Hippocampal formation (tissue), 2 donors: ENCODE measurements at places on chromosomes 6 and 20.
A peak's percentile ranks its signal among the peaks of the same experiment; 100 is the strongest.

- DNase-seq, result no peak
Measured at GRCh38 chr6:25202504-25202903, 76.7 kb upstream of the CARMIL1 start.

- no peak for DNase-seq
Measured at GRCh38 chr20:11520596-11520995, 397.1 kb upstream of the BTBD3 start.

DNA sequence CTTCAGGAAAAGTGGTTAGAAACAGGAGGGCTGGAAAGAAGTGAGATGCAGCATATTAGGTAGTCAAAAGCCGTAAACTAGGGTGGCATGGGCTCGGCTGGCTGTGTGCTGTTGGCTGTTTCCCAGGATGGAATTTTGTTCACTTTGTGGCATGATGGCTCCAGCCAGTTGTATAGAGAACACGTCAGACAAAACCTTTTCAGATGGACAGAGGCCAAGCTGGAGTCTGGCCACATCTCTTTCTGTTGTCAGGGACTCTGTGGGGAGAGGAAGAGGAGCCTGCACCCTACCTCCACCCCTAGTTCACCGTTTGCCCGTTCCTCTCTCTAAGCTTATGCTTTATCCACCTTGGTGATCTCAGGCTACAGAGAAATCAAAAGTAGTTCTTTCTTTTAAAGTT, 22.0 kb downstream of the C6orf89 start:
- peak; percentile 23 for DNase-seq

- DNase-seq, result no peak
Measured at GRCh38 chr6:151317995-151318365, 73.4 kb downstream of the ZBTB2 start.

- no peak for DNase-seq
Measured at GRCh38 chr6:153123801-153124200, 7.3 kb downstream of the RGS17 start.

GRCh38 chr20:25247518-25247955, 348 bp upstream of the PYGB start:
- no peak for DNase-seq

GRCh38 chr6:142551274-142551811, 249.5 kb downstream of the ADGRG6 start:
- DNase-seq, result no peak

DNA sequence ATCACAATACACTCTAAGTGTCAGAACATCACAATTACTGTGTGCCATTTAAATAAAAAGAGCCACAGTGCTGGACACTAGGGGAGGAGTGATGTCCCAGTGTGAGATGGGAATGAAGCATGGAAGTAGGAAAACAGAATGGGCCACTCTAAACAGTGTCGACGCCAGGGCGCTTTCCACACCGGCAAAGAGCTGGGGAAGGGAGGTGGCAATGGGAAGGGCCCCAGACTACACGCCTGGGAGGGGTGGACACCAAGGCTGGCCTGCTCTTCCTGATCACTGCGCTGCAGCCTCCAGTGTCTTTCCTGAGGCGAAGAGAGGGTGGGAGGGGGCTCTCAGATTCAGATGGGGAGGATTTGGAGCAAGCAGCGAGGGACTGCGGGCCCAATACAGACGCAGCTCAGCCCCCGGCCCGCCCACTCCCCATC, 75.9 kb downstream of the ERMARD start:
- DNase-seq, result no peak

DNA sequence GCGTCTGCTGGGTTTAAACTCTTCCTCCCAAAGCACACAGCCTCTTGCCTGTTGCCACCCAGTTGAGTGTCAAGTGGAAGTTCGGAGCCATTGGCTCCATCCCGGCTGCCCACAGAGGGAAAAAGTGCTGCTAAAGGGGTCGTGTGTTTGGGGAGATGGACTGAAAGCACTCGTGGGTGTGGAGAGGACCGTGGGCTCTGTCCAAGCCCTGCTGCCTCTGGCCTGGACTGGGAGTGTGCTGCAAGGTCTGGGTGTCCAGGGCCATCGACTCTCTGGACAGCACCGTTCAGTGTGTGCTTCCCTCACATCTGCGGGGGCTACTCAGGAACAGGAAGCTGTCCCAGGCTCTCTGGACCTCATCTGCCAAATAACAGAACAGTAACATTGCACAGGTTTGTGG, 269.3 kb downstream of the DLL1 start:
- no peak for DNase-seq

DNA sequence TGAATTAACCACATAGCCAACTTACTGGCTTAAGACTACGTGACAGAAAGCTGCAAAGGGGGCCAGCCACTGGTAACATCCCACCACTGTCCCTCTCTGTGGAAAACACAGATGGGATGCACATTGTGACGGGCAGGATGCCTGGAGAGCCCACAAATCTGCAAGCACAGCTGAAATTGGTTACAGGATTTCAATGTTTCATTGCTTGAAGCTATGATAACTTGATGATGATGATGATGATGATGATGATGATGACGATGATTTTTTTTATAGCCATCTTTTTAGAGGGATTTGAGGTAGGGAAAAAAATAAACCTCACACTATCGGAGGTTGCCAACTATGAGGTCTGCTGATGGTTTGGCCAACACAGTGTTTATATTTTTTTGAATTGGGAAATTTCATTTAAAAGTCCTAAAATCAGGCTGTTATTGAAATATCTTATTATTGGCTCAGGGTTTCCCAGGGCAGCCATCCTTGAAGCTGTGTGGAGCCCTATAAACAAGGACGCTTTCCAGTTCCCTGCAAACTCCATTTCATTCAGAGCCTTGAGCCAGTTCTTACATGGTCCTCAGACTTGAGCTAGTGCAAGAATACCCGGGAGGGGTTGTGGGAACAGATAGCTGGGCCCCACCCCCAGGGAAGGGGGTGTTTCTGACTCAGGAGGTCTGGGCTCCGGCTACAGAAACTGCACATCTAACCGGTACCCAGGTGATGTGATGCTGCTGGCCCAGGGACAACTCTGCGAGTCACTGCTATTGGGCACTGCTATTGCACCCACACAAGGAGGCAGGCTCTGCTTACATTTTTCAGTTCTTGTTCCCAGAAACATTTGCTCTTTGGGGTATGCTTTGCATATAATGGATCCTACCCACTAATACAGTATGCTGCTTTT, 27.1 kb downstream of the BCAS1 start:
- no peak for DNase-seq

DNA sequence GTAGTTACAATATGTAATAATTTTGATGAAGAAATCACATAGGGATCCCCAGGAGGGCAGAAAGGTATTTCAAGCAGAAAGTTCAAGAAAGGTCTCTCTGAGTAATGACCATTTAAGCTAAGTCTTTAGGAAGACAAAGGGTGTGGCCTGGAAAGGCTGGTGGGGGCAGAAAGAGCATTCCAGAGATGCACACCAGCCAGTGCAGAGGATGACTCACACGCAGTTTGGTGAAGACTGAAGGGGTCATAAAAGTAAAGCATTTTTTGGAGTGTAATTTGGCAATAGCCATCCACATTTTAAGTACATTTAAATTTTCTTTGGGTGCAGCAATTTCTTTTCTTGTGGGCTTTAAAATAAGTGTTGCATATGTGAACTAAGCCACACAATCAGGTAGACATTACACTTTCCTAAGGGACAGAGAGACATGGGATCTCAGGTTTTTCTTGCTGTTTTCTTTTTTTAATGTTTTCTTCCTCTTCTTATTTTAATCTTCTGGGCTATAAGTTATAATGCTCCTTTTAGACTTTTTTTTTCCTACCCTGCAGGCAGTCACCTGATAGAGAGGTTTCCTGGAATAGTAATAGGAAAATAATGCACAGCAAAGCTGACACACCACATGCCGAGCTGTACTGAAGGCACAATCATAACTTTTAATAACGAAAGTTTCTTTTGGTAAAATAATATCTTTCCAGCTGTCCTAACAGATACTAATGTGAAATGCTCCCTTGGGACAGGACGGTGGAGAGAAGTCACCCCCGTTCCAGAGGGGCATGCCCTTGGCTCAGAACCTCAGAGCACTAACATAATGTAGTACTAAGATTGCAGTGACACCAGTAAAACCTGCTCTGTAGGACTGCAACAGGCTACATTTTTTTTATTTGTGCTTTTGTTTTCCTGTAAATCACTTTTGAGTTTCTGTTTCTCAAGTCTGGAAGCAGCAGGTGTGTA, 49.6 kb upstream of the PTPRK start:
- no peak for DNase-seq

DNA sequence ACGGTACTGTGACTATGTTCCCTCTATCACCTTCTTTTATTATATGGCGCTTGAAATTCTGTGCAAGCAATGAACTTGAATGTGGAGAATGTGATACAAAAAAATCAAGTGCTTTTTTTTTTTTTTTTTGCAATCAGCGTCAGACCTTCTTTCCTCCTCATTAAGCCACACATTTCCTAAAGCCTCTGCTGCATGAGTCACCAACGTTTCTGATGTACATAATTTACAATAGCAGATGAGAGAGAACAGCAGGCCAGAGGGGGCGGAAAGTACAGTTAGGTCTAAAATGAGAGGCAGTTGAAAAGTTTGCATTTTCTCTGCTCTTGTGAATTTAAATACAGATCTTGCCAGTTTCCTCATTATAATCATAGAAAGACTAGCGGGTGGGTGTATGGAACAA, 114.6 kb upstream of the RIPOR2 start:
- no peak for DNase-seq

DNA sequence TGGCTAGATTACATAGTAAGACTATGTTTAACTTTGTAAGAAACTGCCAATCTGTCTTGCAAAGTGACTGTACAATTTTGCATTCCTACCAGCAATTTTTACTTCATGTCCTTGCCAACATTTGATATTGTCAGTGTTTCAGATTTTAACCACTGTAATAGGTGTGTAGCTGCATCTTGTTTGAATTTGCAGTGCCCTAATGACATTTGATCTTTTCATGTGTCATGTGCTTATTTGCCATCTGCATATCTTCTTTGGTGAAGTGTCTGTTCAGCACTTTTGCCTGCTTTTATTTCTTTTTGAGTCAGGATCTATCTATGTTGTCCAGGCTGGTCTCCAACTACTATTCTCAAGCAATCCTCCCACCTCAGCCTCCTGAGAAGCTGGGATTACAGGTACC, 2.4 kb upstream of the PRPH2 start:
- DNase-seq, result no peak

GRCh38 chr6:51842061-51842803, 245.2 kb downstream of the PKHD1 start:
- no peak for DNase-seq

GRCh38 chr6:125124049-125124669, 29.4 kb upstream of the TPD52L1 start:
- DNase-seq, result no peak

- peak; percentile 50 for DNase-seq
Measured at GRCh38 chr6:156777577-156778453, 637 bp downstream of the ARID1B start.

GRCh38 chr6:166778776-166779175, 151.7 kb upstream of the RPS6KA2 start:
- DNase-seq, result no peak

GRCh38 chr20:462199-462991, at the start of gene TBC1D20:
Gene TBC1D20, minus strand, starts transcription at chr20:462533. Its CDS starts 128 bp downstream, at chr20:462405.
- DNase-seq, result peak; percentile 91

GRCh38 chr6:44969446-44970185, 358.5 kb upstream of the RUNX2 start:
- no peak for DNase-seq

DNA sequence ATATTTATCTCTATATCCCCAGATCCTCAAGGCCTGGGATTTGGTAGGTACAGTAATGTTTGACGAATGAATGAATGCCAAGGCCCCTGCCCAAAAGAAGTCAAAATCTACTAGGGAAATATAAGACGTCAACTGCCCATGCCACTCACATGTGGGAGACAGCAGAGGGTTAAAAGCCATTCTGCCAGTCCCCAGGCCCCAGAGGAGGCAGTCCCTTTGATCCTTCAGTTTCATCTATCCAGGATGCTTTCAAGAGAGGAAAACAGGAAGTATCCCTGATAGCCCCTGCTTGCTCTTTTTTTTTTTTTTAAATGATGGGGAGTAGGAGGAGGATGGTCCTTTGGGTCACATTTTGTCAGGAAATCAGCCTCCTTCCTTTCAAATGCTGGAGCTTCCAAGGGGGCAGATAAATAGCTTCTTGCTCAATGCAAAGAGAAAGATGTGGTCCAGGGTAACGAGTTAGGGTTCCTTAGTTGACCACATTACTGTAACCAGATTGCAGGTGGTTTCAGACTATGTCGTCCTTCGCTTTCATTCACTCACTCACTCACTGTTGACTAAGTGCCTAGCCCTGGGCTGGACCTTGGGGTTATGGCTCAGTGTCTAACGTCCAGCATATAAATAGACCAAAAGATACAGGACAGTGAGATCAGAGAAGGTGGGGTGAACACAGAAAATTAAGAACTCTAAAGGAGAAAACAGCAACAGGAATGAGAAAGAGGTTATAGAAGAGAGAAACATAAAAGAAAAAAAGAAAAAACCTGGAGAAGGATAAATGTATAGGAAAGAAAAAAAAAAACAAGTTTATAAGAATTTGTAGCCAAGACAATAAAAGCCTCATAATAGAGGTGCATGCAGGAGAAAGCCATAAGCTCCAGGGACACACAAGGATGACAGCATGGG, 64.6 kb upstream of the PIM1 start:
- DNase-seq, result no peak

DNA sequence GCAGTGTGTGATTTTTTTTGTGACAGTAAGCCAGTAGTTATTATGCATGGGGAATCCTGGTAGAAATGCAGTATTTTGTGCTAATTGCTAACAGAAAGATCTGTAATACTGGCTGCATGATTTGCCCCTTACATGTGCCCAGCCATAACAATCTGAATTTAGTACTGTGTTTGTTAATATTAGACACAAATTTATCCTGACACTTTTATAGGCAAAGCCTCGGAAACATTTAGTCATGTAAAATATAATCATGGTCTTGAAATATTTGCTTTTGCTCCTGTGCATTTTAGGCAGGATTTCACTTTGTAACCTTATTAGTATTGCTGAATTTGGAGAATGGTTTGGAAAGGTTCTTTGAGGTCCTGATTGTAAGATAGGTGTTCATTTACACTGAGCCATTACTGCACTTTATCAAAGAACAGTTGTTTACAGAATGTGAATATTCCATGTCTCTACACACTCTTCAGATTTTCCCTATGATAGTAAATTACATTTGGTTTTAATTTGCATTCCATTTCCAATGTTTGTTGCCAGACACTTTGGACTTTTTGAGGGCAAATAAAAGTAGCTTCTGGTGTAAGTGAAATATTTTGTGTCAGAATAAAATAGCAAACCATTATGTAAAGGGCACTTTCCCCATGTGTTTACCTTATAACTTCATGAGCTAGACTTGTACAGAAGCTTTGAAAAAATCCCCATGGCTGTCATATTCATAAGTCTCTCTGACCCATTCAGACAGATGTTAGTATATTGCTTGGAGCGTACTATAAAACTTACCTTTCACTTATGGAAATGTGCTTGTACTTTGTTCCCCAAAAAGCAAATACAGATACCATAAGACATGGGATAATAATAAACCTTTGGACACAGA, 349.9 kb downstream of the ARHGAP18 start:
- DNase-seq, result no peak
